M059J (cell line): ENCODE measurements at places on chromosomes 13 and 19. TPM values are rescaled to one million over a fixed set of nuclear protein-coding genes. Genes with fewer than 3 reads are reported as not detected.
A peak's percentile ranks its signal among the peaks of the same experiment; 100 is the strongest.

DNA sequence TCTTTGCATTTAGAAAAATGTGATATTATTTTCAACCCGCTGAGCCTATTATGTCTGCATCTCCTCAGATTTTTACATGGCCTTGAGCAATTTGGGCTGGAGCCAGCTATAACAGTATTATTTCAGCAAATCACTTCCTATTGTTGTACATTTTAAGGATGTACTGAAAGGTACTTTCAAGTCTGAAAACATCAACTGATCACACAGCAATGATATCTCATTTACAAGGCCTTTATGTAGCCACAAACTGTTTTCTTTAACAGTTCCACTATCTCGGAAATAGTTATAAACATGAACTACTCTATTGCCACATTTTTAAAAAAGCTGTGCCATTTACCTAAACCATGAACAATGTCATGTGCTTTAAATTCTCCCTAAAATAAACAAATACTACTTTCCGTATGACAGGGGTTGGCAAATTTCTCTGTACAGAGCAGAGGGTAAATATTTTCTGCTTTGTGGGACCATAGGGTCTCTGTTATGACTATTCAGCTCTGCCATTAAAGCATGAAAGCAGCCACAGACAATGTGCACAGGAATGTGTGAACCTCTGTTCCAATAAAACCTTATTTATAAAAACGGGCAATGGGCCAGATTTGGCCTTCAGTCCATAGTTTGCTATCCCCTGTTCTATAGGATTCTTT is 560.4 kb downstream of the GPC6 start:
- no peak for DNase-seq

Gene ZNF331
- total RNA-seq, result 5.3 and 12.3 TPM in 2 replicates

- no peak for DNase-seq
Measured at GRCh38 chr13:69580255-69580654, 527.4 kb upstream of the ATXN8OS start.

- peak; percentile 27 for DNase-seq
Measured at GRCh38 chr13:30752201-30752797, 17.0 kb downstream of the ALOX5AP start.

DNA sequence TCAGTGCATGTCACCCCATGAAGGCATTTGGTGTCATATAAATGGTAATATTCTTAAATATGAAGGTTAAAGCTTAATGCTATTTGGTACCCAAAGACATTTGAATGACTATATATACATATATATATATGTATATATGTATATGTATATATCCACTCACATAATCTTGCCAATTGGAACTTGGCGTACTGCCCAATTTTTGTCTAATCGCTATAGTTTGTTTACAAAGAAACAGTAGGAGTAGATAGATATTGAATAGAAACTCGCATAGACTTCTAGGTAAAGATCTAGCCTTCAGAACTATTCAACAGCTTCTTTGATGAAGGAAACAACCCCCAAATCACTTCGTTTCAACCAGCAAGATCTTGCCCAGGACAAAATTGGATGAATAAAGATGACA is 24.1 kb downstream of the KLF5 start:
- DNase-seq, result no peak

DNA sequence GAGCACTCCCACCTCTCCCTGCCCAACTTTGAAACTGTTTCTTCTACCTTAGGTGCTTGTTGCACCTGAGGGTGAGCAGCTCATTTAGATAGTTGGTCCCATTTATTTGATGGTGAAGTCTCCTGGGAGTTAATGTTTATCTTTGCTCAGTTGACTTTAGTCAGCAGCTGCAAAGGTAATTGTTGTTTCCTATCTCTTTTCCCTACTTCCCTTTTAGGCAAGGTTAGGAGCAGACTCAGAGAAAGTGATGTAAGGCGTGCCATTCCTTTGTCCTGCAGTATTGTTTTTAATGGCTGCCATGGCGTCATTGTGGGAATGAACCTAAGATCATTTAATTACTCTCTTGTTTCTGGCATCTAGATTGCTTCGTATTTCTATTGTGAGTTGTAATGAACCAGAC is 11.6 kb downstream of the AKAP11 start:
- no peak for DNase-seq

DNA sequence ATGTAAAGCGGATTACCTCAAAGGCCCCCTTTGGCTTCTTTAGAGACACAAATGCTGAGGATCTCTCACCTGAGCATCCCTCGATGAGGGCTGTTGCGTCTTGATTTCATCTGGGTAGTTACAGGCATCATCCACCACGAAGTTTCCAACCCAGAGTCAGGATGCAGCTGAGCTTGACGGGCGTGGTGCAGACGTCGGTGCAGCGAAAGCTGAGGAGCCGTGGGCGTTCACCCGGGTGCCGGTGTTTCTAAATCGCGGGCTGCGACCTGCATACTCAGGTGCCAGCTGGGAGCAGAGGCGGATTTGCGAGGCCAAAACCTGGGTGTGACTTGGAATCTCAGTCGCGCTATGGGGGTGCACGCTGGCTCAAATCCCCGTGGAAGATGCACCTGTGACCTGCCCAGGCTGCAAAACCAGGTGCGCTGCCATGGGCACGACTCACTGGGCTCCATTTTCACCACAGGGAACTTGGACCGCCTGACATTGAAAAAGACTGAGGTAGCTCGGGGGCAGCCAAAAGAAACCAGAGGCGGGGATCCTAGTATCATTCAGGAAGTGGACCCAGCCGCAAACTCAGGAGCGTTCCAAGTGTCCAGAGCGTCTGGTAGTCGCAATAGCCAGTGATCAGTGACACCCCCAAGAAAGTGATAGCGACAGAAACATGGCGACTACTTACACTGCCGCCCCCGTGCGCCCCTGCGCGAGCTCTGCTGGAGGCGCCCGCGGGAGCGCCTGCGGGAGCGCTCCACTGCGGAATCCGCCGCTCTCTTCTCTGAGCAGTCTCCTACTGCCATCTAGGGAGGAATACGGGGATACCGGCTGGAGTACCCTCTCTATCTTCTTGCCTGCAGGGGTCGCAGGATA is 36.4 kb upstream of the IGFL4 start:
- peak; percentile 80 for DNase-seq

Gene DZIP1
- 17.0 and 24.3 TPM in 2 replicates for total RNA-seq

- no peak for DNase-seq
Measured at GRCh38 chr19:39136225-39136940, 10.8 kb downstream of the PAK4 start.

GRCh38 chr19:2804156-2805004 is 15.3 kb upstream of the ZNF554 start:
- DNase-seq, result no peak

GRCh38 chr19:4686700-4687099 is 16.6 kb upstream of the MYDGF start:
- DNase-seq, result no peak

Gene FBL
- 153 and 191 TPM in 2 replicates for total RNA-seq

GRCh38 chr13:54018485-54018884 is 989.9 kb downstream of the OLFM4 start:
- no peak for DNase-seq

DNA sequence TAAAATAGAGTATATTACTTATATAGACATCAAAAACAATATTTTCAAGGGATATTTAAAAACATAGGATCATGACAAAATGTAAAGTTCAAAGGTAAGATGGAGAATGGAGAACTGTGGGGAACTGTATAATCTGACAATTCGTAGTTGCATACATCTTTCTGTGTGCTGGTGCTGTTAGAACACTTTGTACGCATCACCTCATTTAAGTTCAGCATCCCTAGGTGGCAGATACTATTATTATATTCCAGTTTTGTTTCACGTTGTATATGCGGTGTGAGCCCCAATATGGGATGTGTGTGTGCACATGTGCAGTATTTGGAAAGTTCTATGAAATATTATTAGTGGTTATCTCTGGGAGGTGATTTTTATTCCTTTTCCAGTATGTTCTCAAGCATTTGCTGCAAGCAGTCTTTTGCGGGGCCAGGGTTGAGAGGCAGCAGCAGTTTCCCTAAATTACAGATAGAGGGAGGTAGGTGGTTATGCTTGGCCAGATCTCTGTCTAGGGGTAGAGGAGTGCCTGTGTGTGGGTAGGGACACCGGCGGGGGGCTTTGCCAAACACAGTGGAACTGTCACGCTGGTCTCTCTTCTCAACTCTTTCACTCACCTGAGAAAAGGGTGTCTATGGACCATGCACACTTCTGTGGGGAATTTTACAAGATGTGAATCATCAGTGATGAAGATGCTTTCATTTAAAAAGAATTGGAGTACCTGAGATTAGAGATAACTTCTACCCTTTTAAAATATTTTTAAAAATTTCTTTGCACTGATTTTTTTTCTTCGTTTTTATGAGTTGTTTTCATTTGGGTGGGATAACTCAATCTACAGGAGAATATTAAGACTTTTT is 55.6 kb upstream of the ALOX5AP start:
- DNase-seq, result peak; percentile 27

DNA sequence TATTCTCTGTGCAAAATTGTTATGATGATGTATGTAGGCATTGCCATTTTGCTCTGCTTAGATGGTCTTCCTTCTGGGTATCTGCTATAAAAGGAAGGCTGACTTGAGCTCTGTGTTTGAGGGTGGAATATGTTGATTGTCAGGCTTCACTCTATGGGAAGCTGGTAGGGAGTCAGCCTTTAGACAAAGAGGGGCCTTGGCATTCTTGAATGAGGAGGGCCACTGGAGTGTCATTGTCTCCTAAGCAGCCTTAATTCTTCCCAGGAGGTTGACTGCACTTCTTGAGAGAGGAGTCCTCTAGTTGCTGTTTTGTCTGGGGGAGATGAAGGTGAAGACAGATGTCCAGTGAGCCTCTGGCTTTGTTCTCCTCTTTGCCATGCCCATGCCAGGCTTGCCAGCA is 266.8 kb downstream of the KCNRG start:
- no peak for DNase-seq

Gene PCP2
- total RNA-seq, result not detected in 2 replicates

GRCh38 chr13:50797091-50797490 is 46.4 kb downstream of the DLEU7 start:
- DNase-seq, result no peak

DNA sequence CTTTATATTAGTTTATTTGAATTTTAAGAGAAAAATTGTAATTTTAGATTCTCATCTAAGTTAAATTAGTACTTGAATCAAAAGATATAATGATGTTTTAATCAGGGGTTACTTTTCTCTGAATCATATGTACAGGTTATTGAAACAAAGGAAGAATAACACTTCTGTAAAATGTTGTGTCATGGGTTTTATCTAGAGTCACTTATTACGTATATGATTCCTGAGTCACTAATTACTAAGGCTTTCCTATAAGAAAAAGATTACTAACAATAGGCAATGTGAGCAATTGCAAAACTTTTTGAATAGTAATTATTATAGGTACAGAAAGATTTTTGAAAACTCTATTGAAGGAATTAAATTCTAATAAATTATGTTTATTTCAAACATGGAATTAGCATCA is 99.2 kb upstream of the KLF5 start:
- no peak for DNase-seq

- DNase-seq, result peak; percentile 32
Measured at GRCh38 chr13:110575322-110576069, 14.0 kb upstream of the RAB20 start.

DNA sequence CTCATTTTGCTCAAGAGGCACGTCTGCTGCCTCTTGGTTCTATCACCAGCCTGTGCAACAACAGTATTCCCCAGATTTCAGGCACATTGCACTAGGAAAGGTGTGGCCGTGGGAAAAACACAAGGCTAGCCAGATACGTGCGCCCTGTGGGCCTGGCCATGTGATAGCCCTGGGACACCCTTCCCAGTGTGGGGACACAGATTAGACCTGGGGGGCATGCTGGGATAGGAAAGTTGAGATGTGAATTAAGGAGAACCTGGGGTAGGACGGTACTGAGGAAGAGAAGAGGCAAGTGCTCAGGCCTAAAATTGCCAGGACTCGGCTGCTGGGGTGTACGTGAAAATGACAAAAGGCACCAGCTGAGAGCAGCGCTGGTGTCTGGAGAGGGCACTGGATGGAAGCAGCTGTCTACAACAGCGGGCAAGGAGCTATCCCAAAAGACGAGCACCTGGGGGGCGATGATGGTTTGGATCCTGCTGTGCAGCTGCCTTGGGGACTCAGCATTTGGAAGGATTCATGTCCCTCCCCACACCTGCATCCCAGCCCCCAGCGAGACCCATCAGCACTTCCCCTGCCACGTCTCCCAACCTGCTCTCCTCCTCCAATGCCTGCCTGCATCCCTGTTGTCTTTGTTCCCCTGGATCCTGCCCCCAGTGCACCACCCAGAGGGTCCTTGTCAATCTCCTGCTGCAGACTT is 54.3 kb downstream of the GGACT start:
- no peak for DNase-seq

DNA sequence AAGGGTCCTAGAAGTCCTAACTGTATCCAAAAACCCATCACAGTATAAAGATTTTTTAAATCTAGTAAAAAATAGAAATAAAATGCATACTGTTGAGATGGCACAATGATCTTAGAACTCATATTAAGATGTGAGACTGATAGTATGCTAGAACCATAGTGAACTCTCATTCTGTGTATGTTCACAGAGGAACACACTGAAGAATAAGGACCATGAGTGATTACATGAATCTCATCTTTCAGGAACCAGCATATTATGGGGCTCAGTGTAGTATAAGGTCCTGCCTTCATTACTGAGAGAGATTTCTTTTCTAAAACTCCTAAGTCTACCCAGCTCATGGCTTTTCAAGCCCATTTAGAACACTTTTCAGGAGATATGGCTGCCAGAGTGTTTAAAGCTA is 59.8 kb upstream of the RFC3 start:
- no peak for DNase-seq

GRCh38 chr13:74325106-74325505 is 190.9 kb upstream of the KLF12 start:
- peak; percentile 73 for DNase-seq

DNA sequence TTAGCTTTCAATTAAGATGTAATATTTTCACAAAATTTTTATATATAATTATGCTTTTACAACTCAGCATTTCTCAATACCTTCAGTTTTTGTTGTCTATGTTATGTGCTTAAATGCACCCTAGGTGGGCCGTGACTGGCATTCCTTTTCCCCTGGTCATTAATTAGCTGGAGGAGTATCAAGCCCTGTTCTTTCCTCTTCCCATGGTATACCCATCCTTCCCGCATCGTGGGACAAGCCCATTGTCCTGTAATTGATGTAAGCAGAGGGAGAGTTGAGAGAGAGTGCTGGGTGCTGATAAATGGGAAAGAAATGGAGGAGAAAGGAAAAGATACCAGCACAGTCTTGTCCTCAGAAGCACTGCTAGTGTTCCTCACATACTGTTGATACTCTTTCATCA is 591.7 kb downstream of the GPC6 start:
- no peak for DNase-seq

Gene MARCHF2
- 30.5 and 43.3 TPM in 2 replicates for total RNA-seq
